ENCODE measurements at places on chromosomes 7 and 10.

DNA sequence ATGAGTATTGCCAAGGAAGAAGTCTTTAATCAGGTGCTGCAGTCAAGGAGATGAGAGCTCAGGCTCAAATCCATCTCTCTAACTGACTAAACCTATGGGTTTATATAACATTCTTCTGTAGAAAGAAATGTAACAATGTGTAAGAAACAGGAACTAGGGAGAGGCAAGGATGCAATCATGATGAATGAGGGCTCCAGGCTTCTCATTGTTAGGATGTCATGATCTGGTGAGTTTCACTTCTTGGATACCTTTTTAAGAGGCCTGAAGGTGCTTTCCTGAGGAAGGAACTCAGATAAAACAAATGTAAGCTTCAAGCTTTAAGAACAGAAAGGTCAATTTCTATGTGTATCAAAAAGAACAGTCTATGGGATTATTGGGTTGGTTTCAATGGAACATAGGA, 30.8 kb upstream of the SCIN start:
- no peak for DNase-seq

GRCh38 chr10:100356067-100357017, 9.3 kb downstream of the SCD start:
- no peak for DNase-seq

GRCh38 chr10:772227-772637, 82.8 kb upstream of the DIP2C start:
- no peak for DNase-seq

DNA sequence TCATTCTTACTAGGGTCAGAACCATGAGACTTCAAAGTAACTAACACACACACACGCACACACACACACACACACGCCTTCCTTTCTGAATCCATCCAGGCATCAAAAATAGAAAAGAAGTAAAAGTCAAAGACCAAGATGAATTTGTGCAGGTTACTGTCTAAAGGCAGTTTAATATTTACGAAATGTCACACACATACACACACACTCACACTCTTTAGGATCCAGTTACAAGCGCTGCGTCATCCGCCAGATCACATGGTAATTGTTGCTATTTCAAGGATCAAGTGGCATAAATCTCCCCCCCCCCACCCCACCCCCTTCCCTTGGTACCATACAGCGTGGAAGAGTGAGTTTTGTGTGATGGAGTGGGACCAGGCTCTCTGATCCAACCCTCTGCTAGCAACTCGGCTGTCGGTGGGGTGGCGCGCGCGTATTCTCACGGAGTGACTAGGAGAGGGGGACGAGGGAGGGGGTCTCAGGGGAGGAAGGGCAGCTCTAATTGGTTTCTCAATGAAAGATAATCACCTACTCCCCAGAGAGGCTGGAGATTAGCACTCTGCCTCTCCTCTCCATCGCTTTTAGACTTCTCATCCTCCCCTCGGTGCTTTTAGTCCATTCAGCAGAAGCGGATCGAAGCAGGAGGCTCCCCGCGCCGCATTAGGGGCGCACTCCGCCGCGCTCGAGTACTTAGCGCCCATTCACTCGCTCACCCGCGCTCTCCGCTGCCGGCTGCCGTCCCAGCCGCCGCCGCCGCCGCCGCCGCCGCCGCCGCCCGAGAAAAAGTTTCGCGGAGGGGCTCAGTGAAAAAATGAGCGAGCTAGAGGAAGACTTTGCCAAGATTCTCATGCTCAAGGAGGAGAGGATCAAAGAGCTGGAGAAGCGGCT, 83.5 kb upstream of the PRKG1 start:
- peak; percentile 69 for DNase-seq

GRCh38 chr10:85124603-85125051, 796.2 kb downstream of the CCSER2 start:
- no peak for DNase-seq

DNA sequence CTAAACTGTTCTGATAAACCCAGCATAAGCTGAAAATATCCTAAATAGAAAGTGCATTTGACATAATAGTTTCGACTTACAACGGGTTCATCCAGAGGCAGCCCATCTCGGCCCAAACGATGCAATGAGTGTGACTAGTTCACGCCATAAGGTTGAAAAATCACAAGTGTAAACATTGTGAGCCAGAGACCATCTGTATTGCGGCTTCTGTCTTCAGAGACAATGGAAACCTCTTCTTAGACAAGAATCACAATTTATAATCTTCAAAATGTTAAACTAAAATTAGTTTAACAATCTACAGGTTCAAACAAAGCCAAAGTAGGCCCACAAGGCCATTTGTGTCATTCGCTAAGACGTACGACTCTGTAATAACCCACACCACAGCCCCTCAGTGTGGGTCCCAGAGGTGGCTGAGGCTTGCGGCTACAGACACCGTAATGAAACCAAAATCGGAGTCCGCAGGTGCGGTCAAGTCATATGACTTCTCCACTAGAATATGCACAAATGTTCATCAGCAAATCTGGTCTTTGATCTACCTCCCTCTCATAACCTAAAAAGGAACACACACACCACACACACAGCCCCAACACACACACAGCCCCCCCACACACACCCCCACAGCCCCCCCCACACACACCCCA, 81.8 kb downstream of the DIP2C start:
- peak; percentile 62 for DNase-seq

GRCh38 chr10:51629934-51630639, 69.3 kb downstream of the CSTF2T start:
- DNase-seq: peak; percentile 12

- no peak for DNase-seq
Measured at GRCh38 chr7:120833546-120833945, 24.4 kb downstream of the TSPAN12 start.

GRCh38 chr10:45395554-45395953, 21.5 kb downstream of the ALOX5 start:
- DNase-seq: no peak

GRCh38 chr10:93758891-93759410, 1.2 kb downstream of the LGI1 start:
- DNase-seq: peak; percentile 16

GRCh38 chr10:102643336-102644065, 778 bp upstream of the TRIM8 start:
- DNase-seq: peak; percentile 48

- no peak for DNase-seq
Measured at GRCh38 chr10:20647756-20648155, 249.4 kb downstream of the NEBL start.

- no peak for DNase-seq
Measured at GRCh38 chr10:107054469-107055156, 109.9 kb downstream of the SORCS1 start.

GRCh38 chr10:132256866-132257265, 50.9 kb downstream of the STK32C start:
- DNase-seq: no peak

DNA sequence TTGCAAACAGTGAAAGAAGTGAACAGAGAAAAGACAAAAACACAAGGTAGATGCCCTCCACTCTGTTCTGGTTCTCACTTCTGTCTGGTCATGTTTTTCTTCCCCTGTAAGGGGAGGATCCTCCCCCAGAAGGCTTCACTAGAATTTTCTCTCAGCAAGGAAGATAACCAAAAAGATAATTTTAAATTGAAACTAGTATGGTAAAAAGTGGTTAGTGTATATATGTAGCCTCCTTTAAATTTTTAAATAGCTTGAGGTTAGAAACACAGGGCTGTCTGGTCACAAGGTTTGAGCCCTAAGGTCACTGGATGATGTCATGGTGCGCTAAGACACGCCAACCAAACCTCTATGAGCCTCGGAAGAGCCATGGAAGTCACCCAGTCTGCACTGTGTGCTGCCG, 5.6 kb upstream of the PKD1L1 start:
- DNase-seq: no peak

- peak; percentile 91 for DNase-seq
Measured at GRCh38 chr7:131235489-131236317, 92.0 kb upstream of the MKLN1 start.

DNA sequence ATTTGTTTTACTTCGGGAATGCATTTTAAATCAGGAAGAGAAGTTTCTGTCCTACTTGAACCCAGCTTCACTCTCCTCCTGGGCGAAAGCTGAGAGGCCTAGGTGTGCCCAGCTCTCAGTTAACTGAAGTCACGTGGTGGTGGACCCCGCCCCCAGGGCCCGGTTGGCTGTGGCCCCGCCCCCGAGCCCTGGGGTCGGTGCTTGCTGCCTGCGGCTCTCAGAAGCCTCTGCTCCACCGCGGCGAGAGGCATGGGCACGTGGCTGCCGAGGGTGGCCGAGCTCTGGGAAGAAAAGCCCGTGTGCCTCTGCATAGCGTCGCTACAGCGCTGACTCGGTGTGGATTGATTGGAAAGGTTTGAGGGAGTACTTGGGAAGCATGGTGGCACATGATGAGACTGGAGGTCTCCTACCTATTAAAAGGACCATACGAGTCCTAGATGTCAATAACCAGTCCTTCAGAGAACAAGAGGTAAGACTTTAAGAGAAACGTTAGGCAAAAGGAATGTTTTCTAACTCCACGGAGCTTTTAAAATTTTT, 34.1 kb downstream of the NET1 start:
- peak; percentile 70 for DNase-seq

GRCh38 chr10:43048301-43049051, 28.4 kb upstream of the RET start:
- no peak for DNase-seq

GRCh38 chr10:130137090-130137448, 878 bp downstream of the GLRX3 start:
- DNase-seq: no peak

DNA sequence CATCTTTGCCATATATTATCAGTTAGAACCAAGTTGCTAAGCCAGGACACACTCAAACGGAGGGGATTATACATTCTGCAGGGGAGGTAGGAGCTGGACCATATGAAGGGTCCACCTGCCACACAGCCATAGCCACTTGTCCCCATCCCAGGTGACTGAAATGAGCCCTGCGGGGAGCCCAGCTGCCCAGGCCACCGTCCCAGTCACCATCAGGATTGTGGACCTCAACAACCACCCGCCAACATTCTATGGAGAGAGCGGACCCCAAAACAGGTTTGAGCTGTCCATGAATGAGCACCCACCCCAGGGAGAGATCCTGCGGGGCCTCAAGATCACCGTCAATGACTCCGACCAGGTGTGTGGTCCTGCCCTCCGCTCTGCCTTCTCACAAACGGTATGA, 13.7 kb downstream of the CDHR1 start:
- no peak for DNase-seq

- DNase-seq: peak; percentile 86
Measured at GRCh38 chr10:63376560-63377304, 89.0 kb downstream of the JMJD1C start.

- no peak for DNase-seq
Measured at GRCh38 chr10:124675261-124675660, 68.9 kb downstream of the FAM53B start.

- no peak for DNase-seq
Measured at GRCh38 chr10:94125856-94126255, 132.1 kb downstream of the PLCE1 start.

GRCh38 chr7:92695308-92696261, 105.4 kb upstream of the FAM133B start:
- peak; percentile 96 for DNase-seq
